ENCODE measurements at places on chromosomes 6 and 20.

DNA sequence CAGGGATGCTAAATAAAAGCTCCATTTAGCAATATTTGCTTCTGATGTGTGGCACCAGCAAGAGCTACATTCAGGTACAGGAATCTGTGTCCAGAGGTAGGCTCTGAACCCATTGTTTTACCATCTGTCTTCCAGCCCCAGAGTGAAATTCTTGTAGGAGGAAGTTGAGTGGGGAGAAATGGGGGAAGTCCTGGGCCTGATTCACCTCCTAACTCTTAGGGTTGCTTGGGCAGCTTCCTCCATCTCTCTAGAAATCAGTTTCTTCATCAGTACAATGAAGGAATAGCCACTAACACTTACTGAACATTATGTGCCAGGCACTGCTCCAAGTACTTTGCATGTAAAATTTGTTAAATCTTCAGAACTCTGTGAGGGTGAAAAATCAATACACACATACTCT, 35.1 kb upstream of the TSPYL1 start:
- DNase-seq, result no peak

DNA sequence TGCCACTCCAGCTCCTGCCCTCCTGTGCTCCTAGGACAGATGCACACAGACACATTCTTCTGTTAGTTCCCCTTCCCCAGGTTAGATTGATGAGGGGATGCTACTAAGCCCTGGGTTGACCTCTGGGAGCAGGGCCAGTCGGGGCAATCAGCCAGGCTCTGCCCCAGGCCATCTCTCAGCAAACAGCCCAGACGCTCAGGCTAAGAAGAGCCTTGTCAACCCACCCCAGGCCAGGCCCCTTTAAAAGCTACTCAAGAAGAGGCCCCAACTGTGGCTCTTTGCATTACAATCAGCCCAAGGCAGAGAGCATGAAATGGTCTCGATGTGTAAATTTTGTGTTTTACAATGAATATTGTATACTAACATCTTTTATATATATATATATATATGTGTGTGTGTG, 107.4 kb downstream of the TFAP2A start:
- no peak for DNase-seq

GRCh38 chr20:8432435-8433148, 300.5 kb downstream of the PLCB1 start:
- no peak for DNase-seq

GRCh38 chr20:9375221-9375681, 139.1 kb upstream of the LAMP5 start:
- DNase-seq, result no peak

GRCh38 chr20:19185083-19185482, 27.4 kb upstream of the SLC24A3 start:
- DNase-seq, result no peak

DNA sequence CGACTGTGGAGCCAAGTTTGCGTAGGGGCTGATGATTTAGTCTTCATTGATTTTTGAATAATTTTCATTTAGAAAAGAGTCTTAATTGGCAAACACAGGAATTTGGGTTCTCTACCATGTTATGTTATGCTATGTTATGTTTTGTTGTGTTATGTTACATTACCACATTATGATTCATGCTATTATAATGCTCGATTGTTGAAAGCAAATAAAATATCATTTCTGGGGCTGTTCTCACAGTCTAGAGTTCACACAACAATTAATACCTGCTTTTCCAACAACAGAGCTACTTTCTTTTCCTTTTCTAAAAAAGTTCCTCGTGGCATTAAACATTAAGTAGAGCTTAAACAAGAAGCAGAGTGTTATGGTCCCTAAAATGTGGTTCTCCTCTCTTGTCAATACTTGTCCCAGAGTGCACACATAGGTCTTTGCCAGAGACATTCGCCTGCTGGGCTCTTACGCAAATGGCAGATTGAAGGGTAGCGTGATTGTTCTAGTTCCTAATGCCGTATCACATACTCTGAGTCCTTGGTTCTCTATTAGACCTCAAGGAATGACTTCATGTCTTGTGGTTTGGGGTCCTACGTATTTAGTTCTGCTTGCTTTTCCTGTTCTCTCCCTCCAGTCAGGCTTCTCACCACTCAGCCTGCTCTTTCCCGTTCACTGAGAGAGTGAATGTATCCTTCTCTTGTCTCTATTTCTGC, 370.3 kb downstream of the CD109 start:
- DNase-seq, result no peak

- DNase-seq, result no peak
Measured at GRCh38 chr6:80182308-80182707, 75.8 kb downstream of the BCKDHB start.

GRCh38 chr6:36386495-36387439, 702 bp downstream of the ETV7 start:
- DNase-seq, result no peak

- DNase-seq, result no peak
Measured at GRCh38 chr20:62961310-62961783, 8.8 kb downstream of the SLC17A9 start.

DNA sequence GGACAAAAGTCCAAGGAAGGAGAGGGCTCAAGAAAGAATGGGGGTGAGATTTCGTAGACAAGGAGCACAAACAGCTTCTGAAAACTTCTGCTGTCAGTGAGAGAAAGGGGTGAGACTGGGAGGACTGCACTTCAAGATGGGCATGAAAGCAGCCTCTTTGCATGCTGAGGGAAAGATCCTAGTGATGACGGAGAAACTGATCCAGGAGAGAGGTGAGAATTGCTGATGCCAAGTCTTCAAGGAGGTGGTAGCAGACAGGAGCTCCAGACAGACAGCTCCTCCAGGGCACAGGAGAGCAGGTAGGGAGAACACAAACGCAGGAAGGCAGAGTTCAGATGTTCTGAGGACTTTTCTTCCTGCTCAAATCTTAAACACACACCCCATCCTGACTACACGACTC, 303.9 kb downstream of the GMDS start:
- no peak for DNase-seq

- no peak for DNase-seq
Measured at GRCh38 chr20:57397693-57398108, 6.5 kb downstream of the RBM38 start.

DNA sequence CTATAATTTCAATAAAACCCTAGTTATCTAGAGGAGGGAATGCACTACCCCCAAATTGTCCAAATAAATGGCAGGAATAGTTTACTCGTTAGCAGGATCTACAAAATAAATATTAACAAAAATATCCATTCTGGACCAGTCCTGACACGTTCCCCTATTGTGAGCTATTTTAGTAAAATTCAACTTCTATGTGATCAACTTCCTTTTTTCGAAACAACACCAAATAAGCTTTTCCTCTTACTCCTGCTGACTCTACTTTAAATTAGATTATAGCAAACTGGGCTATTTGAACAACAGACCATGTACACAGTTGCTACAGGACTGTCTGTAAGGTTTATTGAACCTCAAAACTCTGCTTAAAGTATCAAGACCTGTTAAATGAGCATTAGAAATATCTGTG, 154.3 kb downstream of the IPCEF1 start:
- DNase-seq, result no peak

GRCh38 chr6:113632220-113632864, 224.8 kb upstream of the MARCKS start:
- DNase-seq, result peak; percentile 12

DNA sequence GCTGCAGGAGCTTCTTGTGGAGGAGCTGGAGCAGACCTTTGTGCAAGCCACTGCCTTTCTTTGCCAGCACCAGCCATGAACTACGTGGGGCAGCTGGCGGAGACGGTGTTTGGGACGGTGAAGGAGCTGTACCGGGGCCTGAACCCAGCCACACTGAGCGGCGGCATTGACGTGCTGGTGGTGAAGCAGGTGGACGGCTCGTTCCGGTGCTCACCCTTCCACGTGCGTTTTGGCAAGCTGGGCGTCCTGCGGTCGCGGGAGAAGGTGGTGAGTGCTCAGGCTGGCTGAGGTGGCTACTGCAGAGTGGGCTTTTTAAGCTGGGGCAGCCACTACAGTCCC, 5.1 kb downstream of the LPIN3 start:
- DNase-seq, result no peak

DNA sequence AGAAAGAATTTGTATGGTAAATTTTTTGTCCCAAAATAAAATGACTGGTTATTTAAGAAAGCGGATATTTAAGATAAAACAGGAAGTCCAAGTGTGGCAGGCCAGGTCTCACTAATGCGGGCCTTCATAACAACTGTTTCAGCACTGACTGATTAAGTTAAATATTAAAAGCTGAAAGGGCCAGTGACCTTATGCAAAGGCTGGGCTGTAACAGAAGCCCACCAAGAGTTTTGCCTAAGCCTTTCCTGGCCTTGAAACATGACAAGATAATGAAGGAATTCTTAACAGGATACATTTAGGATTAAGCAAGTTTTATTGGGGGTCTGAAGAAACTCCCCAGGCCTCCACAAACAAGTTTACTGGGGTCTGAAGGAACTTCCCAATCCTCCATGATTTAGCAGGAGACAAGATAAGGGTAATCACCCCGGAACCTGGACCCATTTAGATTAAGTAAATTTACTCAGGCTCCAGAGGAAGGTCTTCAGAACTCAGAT, 36.3 kb downstream of the ZNF133 start:
- no peak for DNase-seq

Measured in stimulated activated CD8-positive, alpha-beta memory T cell treated with anti-CD3 and anti-CD28 coated beads, Interleukin-15, amount 100 ng/mL, for 48 hours (primary cell).